ENCODE measurements at places on chromosomes 2 and 18.

- DNase-seq, result no peak
These were observed 42.3 kb upstream of the MYO1B start for GRCh38 chr2:191202881-191203397.

DNA sequence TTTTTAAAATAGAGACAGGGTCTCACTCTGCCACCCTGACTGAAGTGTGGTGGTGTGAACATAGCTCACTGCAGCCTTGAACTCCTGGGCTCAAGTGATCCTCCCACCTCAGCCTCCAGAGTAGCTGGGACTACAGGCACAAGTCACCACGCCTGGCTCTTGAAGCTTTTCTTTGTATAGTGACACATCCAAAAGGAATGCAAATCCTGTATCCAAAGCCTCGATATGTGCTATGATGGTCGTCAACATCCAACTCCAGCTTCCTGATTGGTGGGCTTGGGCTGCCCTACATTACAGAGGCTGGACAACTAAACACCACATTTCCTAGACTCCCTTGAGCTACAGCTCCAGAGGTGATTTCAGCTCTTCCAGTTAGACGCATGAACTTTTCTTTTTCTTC lies 101.7 kb upstream of the PGAP1 start:
- DNase-seq, result no peak

- no peak for DNase-seq
These were observed 18.7 kb upstream of the COLEC12 start for GRCh38 chr18:519019-519879.

GRCh38 chr2:160220545-160221009 lies 20.5 kb upstream of the ITGB6 start:
- peak; percentile 48 for DNase-seq

- DNase-seq, result no peak
These were observed 1634.6 kb upstream of the CELF4 start for GRCh38 chr18:39200153-39200552.

- DNase-seq, result no peak
These were observed 114.6 kb upstream of the TEX51 start for GRCh38 chr2:126784045-126784444.

DNA sequence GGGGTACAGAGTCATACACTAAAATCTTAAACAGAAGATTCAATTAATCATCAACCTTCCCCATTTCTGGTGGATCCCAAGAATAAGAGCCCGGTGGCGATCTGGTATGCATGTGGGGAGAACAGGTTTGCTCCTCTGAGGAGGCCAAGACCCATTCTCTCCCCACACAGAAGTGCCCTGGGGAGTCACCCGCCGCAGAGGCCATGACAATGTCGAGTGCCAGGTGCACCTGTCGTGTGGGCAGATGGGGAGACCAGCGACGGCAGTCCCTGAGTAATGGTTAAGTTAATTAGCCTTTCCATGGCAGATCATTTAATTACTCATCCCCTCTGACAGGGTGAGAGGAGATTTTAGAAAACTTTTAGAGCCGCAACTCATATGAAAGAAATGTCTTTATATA lies 345.0 kb downstream of the NCKAP5 start:
- DNase-seq, result no peak

DNA sequence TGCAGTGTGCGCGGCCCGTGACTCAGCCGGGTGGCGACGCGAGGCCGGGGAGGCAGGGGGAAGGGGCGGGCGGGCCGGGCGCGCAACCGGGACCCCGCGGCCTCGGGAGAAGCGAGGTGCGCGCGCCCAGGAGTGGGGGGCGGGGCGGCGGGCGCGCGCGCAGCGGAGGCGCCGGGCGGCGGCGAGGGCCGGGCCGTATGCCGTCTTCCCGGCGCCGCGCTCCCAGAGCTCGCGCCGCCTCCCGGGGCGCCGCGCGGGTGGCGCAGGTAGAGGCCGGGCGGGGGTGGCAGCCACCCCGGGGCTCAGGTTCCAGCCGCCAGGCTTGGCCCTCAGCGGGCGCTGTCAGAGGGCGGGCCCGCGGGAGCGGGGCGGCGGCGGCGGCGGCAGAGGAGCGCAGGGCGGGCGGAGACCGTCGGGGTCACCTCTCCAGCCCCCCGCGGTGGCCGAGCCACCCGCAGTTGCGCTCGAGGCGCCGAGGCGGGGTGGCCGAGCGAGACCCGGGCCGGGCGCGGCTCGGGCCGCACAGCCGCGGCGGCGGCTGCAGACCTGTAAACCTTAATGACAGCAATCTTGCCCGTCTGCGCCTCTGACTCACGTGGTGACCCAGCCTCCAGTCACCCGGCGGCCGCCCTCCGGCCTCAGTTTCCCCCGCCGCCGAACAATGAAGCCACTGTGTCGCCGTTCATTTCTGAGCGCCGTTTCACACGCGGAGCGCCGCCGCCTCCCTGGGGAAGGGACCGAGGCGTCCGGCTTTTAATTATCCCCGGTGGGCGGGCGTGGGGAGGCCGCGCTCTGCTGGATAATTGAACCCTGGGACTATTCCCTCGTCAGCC lies 25.3 kb upstream of the SMAD7 start:
- peak; percentile 59 for DNase-seq

DNA sequence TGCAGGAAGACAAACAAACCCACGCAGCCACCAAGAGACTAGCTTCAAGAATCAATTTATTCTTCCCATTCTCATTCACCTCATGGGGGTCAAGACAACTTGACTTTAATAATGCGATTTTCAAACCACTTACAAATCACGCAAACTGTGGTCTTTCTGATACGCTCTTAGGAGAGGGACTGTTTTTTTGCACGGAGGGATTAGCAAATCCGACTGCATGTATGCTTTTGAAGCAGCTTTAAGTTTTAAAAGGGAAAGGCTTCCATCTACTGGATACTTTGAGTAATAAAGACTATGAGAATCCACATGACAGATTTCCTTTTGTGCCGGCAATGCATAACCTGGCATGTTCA lies 322.9 kb upstream of the KCNJ3 start:
- no peak for DNase-seq

GRCh38 chr2:234496835-234497593 lies at the start of gene ARL4C:
TSS of gene ARL4C (minus strand) at chr2:234497081. CDS start at chr2:234496586, 495 bp downstream.
- peak; percentile 66 for DNase-seq

DNA sequence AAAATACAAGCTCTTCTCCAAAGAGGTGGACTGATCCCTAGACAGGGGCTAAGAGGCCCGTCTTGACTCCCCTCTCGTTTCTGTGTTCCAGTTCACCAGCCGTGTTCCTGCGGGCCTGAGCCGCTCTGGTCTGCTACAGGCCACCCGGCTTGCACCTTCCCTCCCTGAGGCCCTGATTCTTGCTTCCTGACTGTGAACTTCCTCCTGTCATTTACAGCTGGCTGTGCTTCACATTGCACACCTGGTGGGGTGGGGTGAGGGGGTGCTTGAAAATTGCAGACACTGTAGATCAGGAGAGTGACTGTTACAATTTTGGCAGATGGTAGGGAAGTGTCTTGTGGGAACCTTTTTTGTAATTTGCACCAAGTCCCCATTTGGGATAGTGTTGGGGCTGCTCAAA lies 64.4 kb downstream of the TSN start:
- no peak for DNase-seq
